IMR-90 (cell line): ENCODE measurements at places on chromosomes 5 and 9. TPM values are rescaled to one million over a fixed set of nuclear protein-coding genes. Genes with fewer than 3 reads are reported as not detected.

FOXD4L3 gene
- not detected in 2 replicates for polyA plus RNA-seq

SPARC gene
- 4,692 and 5,281 TPM in 2 replicates for polyA plus RNA-seq

SAPCD2 gene
- 4.9 and 6.4 TPM in 2 replicates for polyA plus RNA-seq

LMBRD2 gene
- 1.3 and 1.8 TPM in 2 replicates for polyA plus RNA-seq

DNA sequence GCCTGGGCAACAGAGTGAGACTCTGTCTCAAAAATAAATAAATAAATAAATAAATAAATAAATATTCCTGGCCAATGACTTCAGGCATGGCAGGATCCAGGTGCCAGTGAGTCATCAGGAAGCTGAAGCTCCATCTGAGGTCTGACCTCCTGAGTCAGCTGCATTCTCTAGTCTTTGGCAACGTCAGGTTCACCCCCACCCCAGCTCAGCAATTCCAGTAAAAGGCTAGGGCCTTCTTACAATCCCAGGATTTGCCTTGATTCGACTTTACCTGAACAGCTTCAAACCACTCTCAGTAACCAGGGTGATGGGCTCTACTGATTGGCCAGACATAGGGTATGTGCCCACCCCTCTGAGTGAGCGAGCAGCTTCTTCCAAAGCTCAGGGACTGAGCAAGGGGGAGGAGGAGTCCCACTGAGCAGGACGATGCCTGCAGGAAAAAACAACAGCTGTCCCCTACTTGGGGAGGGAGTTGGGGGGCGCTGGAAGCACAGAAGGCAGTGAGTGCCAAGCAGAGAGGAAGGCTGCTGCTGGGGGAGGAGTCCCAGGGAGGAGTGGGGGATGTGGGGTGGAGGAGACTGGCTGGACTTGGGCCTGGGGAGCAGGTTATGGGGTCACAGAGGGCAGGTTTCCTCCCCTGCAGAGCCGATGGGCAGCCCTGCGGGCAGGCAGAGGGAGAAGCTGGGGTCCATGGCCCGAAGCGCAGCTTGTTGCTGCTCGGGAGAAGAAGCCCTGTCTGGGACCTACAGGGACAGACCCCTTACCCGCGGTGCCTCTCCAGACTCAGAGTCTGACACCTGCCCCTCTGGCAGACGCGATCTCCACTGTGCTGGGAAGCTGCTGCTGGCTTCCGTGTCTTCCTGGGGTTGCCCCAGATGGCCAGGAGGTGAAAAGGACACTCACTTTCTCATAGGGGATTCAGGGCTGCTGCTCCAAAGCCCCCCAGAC lies 25.9 kb upstream of the UNC5A start:
- no peak overlapping the region for H3K4me3 ChIP-seq
- peak; percentile 78 for DNase-seq
- H3K27ac ChIP-seq = no peak overlapping the region
- H3K4me1 ChIP-seq = peaks cover 2% of the 10 kb centered on the region; the same call in 1 of the 2 replicates

DNA sequence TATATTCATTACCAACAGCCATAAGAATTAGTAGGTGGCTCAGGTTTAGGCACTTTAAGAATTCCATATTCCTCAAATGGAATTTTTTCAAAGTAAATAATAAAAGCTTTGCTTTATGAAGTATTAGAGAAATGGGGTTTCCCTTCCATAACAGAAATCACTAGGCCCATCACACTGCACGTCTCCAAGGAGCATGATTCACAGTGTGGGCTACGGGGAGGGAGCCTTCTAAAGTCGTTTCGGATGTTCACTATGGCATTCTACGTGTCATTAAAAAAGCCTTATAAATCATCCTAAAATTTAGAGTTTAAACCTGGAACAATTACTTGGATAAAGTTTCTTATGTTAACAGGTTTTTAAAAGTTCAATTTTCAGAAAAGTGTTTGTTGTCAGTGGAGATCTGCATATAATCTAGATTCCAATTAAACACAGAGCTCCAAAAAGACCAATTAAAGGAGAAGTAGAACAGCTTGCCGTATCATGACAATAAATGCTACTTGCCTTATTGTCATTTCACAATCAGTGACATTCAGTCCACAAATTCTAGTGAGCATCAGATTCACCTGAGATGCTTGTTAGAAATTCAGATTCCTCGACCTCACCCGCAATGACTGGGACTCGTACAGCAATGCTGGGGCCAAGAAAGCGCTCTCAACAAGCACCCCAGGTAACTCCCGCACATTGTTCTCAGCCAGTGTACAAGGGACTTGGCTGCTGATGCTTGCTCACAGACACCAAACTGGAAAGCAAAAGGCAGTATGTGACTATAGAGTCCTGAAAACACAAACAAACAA lies 115.7 kb downstream of the NFIB start:
- no peak overlapping the region for H3K27ac ChIP-seq
- H3K4me1 ChIP-seq = no peaks in the 10 kb centered on the region
- no peak for DNase-seq
- no peaks in the 10 kb centered on the region for H3K36me3 ChIP-seq

DNA sequence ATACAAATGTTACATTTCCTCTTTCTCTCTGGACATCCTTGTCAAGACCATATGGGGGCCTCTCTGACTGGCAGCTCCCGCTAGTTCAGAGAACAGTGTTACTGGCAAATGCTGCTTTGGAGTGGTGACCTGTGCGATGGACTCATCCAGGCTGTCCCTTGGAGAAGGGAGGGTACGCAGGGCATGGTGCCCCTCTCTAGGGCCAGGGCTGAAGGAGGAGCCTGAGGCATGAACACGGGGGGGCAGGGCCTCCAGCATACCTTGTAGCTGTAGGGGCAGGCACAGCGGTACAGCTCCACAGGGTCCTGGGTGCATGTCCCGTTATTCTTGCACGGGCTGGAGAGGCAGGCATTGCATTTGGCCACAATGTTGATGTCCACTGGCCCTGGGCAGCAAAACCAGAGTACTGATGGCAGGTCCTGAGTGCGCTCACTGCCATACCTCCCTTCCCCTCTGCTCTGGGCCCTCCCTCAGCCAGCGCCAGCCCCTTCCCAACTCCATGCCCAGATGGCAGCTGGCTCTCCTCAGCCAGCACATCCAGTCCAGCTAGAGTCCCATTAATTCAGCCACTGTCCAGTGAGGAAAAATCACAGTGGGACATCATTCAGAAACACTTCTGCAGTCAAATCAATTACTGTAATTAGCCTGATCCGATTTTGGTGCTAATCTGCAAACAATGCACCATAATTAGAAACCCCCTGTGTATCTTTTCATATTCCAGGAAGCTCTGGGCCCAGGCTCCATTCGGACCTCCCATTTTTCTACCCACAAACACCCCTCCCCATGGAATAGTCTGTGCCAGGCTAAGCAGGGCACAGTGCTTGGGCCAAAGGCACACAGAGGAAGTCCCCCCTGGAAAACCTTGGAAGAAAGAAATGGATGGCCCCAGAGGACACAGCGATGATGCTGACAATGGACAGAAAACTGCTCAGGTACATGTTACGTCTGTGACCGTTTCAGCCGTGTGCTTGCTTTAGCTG lies 128.8 kb upstream of the PANK3 start:
- peaks cover 5% of the 10 kb centered on the region for H3K4me1 ChIP-seq
- H3K27me3 ChIP-seq = no peaks in the 10 kb centered on the region
- H3K4me3 ChIP-seq = no peak overlapping the region
- H3K27ac ChIP-seq = no peak overlapping the region

DNA sequence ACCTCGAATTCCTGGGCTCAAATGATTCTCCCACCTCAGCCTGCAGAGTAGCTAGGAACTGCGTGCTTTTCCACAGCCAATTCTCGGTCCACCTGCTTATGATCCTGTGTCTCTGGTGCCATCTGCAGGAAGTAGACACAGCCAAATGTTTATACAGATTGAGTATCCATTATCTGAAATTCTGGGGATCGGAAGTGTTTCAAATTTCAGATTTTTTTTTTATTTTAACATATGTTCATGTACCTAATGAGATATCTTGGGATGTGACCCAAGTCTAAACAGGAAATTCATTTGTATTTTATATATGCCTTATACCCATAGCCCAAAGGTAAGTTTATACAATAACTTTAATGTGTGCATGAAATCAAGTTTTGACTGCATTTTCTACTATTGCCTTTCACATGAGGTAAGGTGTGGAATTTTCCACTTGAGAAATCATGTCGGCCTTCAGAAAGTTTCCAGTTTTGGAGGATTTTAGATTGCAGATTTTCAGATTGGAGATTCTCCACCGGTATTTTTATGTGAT lies 89.5 kb downstream of the ESM1 start:
- DNase-seq = peak; percentile 68
- peaks cover 5% of the 10 kb centered on the region; the same call in 1 of the 2 replicates for H3K4me1 ChIP-seq
- no peak overlapping the region for H3K27ac ChIP-seq
- H3K4me3 ChIP-seq = no peak overlapping the region
- peaks cover 4% of the 10 kb centered on the region; the same call in 1 of the 2 replicates for H3K27me3 ChIP-seq
- no peaks in the 10 kb centered on the region for H3K36me3 ChIP-seq

- no peak for DNase-seq
- H3K27ac ChIP-seq = no peak overlapping the region
- H3K4me1 ChIP-seq = peaks cover 36% of the 10 kb centered on the region
- no peaks in the 10 kb centered on the region for H3K27me3 ChIP-seq
Measured at GRCh38 chr5:16884595-16884994, 51.5 kb downstream of the MYO10 start.

DNA sequence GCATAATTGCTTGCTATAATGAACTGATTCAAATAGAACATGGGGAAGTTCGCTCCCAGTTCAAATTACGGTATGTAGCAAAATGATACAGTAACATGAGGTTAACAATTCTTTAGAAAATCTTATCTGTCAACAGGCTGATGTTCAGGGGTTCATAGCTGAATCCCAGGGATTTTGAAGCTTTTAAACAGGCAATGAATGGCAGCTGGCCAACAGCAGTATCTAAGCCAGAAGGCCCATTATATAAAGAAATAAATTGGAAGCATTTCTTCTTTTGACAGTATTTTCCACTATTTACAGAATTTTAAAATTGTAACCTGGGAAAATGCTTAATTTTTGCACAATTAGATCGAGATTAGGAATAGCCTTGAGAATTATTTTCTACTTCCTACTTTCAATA lies 126.8 kb downstream of the PDE8B start:
- no peak overlapping the region for H3K27ac ChIP-seq
- H3K27me3 ChIP-seq = peaks cover 8% of the 10 kb centered on the region
- H3K4me1 ChIP-seq = peaks cover 2% of the 10 kb centered on the region
- no peak for DNase-seq

DNA sequence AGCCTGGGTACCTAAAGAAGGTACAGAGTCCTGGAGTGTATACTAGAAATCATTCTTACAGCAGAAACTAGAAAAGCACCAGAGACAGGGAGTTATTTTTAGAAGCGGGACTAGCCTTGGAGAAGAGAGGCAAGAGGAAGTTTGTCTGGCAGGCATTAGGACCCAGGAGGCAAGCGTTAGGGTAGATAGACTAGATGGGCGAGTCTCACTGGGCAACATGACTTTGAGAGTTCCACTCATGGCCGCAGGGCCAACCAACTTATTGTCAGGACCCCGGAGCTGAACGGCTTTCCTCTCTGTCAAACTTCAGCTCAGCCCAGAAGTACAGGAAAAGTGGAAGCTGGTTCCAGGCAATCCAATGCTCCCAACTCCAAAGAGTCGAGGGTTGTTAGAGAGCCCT lies 34.1 kb upstream of the NPR3 start:
- H3K27ac ChIP-seq = no peak overlapping the region
- no peaks in the 10 kb centered on the region for H3K27me3 ChIP-seq
- DNase-seq = no peak
- H3K4me1 ChIP-seq = no peaks in the 10 kb centered on the region
- no peaks in the 10 kb centered on the region for H3K36me3 ChIP-seq

- H3K4me3 ChIP-seq = peak overlapping the region; percentile 35; the same call in 1 of the 2 replicates
- DNase-seq = no peak
- no peak overlapping the region for H3K27ac ChIP-seq
Measured at GRCh38 chr5:77180167-77181081, 30.1 kb upstream of the PDE8B start.

GRCh38 chr9:89011683-89012082 lies 20.4 kb downstream of the S1PR3 start:
- no peaks in the 10 kb centered on the region for H3K4me1 ChIP-seq
- H3K27ac ChIP-seq = no peak overlapping the region
- peaks cover 15% of the 10 kb centered on the region for H3K36me3 ChIP-seq
- H3K27me3 ChIP-seq = no peaks in the 10 kb centered on the region
- H3K4me3 ChIP-seq = no peak overlapping the region
